Skeletal muscle cell (primary cell): ENCODE measurements at places on chromosomes 5 and 9.

- no peak for DNase-seq
Observed at GRCh38 chr5:89443508-89443907, 560.5 kb upstream of the MEF2C start.

- DNase-seq = no peak
Observed at GRCh38 chr9:134420281-134420845, 94.1 kb downstream of the RXRA start.

DNA sequence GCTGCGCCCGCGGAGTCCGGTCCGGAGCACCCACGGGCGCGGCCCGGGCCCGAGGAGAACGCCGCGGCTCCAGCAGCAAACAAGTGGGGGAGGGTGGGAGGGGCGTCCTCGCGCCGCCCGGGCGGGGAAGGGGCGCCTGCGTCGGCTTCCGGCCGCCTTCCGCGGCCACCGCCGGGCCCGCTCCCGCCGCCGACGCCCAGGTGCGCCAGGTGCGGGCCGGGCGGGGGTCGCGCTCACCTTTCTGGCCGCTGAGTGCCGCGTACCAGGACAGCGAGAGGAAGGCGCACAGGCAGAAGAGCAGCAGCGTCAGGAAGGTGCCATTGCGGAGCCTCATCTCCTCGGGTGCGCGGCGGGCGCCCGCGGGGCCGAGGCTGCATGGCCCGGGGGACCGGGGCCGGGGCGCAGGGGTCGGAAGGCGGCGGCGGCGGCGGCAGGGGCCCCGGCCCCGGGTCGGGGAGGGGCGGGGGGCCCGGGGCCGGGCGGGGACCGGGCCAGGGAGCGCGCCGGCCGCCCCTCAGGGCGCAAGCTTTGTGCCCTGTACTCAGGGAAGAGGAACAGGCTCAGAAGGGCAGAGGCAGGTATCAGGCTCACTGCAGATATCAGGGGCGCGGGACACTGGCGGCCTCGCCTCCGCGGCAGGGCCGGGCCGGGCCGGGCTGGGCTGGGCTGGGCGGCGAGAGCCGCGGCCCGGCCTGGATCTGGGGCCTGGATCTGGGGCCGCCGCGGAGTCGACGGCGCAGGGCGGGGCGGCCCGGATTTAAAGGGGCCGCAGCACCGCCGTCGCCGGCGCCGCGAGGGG is at the start of gene MGAT4B:
MGAT4B (minus strand) TSS at position 617 of the 799 bp plus-strand sequence; CDS start at position 334, 283 bp downstream.
- DNase-seq = peak; percentile 27

- no peak for DNase-seq
Observed at GRCh38 chr5:16547200-16547842, 69.5 kb downstream of the RETREG1 start.

DNA sequence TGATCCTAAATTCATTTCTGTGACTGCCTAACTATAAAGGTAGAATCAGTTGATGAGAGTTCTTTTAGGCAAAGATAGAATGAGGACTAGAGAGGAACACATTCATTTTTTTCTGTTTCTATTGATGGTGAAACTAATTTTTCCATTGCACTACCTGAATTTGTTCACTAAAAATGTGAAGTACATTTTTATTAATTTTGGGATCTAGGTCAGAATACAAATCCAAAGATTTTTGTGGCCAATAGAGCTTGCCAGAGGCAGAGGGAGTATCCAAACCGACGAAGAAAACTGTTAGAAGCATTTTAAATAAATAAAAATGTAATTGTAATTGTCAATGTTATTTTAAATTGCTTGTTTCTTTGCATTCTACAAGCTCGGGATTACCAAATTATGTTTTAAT is 78.1 kb downstream of the MTREX start:
- DNase-seq = no peak

GRCh38 chr5:158953929-158954534 is 145.7 kb downstream of the EBF1 start:
- no peak for DNase-seq

DNA sequence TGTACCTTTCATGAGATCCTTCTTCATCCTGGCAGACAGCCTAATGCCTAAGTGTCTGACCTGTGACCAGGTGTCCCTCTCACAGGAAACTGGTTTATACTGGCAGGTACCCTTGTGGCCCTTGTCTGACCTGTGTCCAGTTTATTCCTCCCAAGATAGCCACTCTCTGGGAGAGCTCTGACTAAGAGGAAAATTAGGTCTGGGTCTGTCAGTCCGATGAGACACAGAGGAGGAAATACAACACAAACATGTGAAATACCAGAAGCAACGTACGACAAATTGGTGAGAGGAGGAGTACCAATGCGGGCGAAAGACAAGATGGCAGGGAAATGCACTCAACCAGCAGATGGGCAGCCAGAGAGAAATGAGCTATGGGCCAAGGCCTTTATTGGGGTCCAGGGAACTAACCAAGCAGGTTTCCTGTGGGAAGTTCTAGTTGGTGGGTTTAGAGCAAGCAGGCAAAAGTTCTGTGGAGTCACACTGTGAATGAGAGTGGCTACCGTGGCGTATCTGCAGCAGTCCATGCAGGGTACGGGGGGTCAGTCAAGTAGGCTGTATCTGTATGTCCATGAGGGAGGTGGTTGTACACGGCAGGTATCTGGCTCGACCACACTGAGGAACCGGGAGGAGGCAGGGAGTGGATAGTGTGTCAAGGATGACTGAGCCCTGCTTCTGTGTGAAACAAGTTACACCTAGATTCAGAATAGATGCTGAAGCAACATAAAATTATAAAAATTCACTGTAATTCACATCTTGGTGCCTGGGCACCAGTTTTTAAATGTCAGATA is 109.0 kb downstream of the MLLT3 start:
- no peak for DNase-seq

DNA sequence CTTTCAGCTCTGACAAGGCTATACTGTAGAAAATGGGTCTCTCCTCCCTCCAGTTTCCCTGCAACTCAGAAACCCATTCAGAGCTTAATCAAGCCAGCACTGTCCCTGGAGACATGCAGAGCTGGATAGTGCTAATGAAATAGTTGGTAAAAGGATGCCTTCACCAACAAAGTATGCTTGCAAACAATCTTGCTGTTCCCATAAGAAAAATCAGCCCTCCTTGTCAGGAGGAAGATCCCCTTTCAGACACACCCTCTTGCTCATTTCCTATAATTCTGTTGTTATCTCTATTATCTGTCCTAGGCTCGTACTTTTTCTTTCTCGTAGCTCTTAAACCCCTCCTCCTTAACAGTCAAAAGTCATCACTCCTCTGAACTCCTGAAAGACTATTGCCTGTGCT is 9.9 kb upstream of the OSMR start:
- DNase-seq = peak; percentile 67

- DNase-seq = no peak
Observed at GRCh38 chr9:82436475-82436874, 447.9 kb downstream of the SPATA31D1 start.

- no peak for DNase-seq
Observed at GRCh38 chr5:112649882-112650281, 87.8 kb upstream of the APC start.

GRCh38 chr5:107463731-107464130 is 207.0 kb downstream of the EFNA5 start:
- DNase-seq = no peak

GRCh38 chr5:119340597-119341218 is 15.1 kb upstream of the TNFAIP8 start:
- DNase-seq = no peak

DNA sequence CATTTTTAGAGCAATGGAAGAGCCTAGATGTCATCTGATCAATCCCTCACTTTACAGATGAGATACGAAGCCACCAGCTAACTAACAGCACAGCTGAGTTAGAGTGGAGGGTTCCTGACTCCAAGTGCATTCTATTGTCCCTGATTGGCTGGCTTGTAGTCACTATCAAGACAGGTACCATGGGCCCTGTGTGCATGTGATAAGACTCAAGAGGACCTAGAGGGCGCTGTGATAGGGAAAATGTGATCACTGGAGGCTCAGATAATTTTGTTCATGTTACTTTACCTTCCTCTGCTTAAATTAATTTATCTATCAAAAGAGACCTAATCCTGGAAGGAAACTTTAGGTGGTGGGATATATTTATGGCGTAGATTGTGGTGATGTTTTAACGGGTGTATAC is 19.5 kb upstream of the SNAPC3 start:
- no peak for DNase-seq

- no peak for DNase-seq
Observed at GRCh38 chr9:129725795-129726251, 27.0 kb downstream of the PTGES start.

GRCh38 chr5:83517688-83518085 is 46.1 kb downstream of the VCAN start:
- no peak for DNase-seq

DNA sequence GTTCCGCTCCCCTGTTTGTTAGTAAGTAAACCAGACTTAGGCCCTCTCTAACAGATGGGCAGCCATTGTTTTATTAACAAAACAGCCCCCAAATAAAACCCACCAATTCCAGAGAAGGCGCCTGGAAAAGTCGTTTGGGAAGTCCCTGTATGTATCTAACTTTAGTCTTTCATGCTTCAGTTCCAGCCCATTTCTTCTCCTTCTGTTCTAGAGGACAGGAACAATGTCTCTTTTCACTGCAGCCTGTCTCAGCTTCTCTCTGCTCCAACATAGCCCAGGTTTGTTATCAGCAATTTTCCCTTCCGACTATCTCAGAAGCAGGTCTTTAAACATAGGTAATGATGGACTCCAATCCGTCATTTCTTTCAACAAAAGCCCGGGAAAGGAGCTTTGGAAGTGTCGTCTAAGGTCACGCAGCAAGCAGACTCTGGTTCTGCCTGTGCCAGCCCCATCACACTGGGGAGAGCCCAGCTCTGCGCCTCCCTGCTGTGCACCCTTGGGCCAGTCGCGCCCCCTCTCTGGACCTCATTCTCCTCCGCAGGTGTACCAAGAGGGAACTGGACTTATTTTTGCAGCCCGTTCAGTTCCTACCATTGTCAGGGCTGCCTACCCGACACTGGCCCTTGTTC is 9.6 kb upstream of the AKNA start:
- DNase-seq = no peak

GRCh38 chr5:159310511-159310910 is 19.8 kb downstream of the IL12B start:
- no peak for DNase-seq

DNA sequence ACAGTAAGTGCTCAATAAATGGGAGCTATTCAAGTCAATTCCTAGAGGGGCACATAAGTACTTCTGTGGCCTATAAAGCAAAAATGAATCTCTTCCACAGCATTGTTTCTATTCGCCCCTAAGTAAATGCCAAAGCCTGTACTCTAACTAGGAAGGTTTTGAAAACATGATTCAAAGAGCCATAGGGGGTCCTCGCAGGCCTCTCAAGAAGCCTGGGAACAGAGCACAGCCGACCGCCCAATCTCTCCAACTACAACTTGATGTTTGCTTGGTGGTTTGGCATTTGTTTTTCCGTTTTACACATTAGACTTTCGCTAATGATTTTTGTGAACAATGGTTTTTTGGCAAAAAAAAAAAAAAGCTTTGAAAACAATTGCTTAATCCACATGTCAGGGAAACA is 19.4 kb downstream of the EFNA5 start:
- DNase-seq = no peak

DNA sequence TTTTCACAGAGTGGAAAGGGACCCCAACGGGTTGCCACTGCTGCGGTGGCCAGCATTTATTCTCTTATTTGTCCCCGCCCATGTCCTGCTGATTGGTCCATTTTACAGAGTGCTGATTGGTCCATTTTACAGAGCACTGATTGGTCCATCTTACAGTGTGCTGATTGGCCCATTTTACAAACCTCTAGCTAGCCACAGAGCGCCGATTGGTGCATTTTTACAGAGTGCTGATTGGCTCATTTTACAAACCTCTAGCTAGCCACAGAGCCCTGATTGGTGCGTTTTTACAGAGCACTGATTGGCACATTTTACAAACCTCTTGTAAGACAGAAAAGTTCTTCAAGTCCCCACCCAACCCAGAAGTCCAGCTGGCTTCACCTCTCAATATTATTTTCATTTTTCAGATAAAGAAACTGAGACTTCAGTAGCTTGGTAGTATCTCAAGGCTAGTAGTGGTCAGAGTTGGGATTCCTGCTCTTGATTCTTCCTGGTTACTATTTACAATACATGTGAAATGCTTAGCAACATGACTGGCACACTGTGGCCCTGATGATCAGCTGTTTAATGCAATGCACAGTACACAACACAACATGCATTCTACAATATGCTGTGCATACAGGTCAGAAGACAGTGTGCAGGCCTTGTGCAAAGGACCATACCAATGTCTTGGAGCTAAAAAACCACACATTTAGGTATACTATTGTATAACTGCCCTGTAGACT is 63.6 kb upstream of the BOD1 start:
- no peak for DNase-seq

- DNase-seq = no peak
Observed at GRCh38 chr5:176891331-176891958, 7.7 kb downstream of the HK3 start.
